ENCODE measurements at places on chromosomes 5 and 9.

GRCh38 chr9:122076117-122076516 is 17.0 kb downstream of the TTLL11 start:
- no peak for DNase-seq

DNA sequence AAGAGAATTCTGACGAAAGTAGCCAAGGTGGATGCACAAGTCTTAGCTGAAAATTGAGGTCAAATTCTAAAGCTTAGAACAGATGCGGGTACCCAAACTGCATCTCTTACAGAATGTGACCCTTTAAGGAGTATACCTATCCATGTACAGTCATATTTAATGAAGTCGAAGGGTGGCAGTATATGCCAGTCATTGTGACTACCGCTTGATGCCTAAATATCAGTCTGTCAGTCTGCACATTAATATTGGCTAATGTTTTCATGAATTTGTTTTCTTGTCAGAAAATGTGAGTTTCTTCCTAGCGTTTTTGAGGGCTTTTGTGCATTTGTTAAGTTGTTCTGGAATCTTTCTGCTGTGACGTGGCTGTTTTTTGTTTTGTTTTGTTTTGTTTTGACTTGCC is 264.5 kb upstream of the ELAVL2 start:
- no peak for DNase-seq

DNA sequence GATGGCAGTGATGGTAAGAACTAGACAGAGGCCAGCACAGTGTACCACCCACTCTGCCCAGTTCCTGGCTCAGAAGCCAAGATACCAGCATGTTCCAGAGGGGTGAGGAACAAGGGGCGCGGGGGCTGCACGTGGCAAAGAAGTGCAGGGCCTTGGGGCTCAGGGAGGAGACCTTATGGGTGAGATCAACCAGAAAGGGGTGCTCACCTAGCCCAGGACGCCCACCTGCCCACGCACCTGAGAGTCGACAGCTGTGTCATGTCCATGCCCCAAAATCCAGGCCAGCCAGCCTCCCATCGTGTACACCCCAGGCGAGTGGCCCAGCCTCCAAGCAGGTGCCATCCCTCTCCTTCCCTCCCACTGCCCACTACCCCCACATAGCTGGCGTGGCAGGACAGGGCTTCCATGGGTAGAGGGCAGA is 34.9 kb downstream of the BICD2 start:
- no peak for DNase-seq

DNA sequence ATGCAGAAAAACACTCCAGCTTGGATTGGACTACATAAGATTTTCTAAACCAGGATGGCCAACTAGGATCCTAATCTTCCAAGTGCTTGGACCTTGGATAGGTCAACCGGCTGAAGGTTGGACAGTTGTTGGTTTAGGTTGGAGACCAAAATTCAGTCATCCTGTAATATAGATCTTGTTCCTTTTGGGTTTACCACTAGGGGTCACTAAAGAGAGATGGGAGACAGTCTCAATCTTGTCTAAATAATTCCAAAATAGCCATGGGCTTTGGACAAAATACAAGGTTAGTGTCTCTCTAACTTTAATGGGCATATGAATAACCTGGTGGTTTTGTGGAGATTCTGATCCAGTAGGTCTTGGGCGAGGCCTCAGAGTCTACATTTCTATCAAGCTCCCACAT is 148.7 kb upstream of the ERCC6L2 start:
- DNase-seq = peak; percentile 53

DNA sequence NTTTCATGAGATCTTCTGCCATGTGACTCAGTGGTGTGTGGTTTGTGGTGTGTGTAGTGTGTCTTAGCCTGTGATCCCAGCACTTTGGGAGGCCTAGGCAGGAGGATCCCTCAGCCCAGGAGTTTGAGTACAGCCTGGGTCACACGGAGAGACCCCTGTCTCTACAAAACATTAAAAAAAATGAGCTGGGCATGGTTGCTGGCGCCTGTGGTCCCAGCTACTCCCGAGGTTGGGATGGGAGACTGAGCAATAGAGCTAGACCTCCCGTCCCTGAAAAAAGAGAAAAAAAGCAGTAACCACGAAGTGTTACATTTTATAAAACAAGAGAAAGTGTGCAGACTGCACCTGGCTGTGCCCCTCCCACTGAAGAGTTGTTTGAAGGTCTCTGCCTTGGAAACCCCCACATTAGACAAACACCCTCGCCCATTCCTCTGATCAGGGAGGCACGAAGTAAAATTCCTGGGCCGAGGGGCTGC is 21.2 kb upstream of the RNU6ATAC start:
- DNase-seq = no peak

GRCh38 chr5:113450462-113450861 is 15.7 kb upstream of the TSSK1B start:
- no peak for DNase-seq

GRCh38 chr5:143195491-143195890 is 208.0 kb downstream of the NR3C1 start:
- DNase-seq = no peak

- DNase-seq = no peak
Measured at GRCh38 chr5:149370878-149371277, 8.2 kb downstream of the IL17B start.

DNA sequence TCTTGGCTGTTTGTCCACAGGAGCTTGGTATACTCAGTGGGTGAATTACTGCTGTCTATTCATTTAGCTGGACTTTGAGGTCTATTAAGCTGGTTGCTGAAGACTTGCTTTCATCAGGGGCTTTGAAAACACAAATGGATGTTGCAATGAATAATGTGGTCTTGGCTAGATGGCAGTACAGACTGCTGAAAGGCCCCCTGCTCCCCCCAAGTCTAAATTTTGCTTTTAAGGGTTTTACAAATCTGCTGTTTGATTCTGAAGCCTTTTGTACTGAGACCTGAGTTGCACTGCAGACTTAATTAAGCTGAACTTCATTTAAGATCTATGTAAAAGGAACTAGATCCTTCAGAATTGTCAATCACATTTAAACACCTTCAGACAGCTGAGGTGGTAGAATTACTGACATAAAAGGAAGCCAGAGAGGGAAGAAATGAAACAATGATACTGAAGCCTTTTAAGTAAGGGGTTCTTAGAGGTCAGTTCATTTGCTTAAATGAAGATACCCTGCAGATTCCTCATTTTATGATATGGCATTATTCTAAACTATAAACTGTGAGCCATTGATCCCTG is 37.3 kb downstream of the KCTD16 start:
- no peak for DNase-seq

DNA sequence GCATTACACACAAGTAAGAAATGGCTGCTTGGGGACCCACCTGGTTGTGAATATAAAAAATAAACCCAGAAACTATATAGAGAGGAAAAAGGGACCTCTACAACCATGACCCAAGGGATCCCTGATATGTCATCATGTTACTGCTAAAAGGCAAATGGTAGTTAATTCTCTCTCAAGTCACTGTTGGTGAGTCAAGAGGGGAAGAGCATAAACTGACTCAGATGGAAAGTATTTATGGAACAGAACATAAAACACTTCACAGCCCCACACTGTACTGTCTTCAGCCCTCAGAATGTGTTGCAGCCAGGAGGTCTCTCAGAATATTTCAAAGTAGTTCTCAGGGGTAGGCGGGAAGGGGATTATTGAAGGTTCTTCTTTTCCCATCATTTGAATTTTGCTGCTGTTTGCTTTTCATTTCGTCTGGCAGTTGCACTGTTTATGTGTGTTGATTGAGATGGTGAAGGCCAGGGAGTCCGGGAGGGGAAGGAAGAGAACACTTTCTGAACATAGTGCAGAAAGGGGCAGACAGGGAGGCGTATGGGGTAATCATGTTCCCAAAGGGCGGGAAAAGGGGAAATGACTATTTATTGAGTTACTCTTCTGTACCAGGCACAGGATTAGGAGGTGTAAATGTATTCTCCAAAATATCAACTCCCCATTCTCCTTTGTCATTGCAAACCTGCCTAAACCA is 85.5 kb downstream of the TEK start:
- DNase-seq = peak; percentile 77

- DNase-seq = no peak
Measured at GRCh38 chr9:132589148-132590036, 7.0 kb downstream of the BARHL1 start.

DNA sequence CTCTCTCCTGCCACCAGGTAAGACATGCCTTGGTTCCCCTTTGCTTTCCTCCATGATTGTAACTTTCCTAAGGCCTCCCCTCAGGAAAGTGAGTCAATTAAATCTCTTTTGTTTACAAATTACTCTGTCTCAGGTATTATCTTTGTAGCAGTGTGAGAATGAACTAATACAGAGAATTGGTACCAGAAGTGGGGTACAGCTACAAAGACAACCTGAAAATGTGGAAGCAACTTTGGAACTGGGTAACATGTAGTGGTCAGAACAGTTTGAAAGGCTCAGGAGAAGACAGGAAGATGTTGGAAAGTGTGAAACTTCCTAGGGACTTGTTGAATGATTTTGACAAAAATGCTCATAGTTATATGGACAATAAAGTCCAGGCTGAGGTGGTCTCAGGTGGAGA is 97.2 kb downstream of the FAM170A start:
- no peak for DNase-seq

DNA sequence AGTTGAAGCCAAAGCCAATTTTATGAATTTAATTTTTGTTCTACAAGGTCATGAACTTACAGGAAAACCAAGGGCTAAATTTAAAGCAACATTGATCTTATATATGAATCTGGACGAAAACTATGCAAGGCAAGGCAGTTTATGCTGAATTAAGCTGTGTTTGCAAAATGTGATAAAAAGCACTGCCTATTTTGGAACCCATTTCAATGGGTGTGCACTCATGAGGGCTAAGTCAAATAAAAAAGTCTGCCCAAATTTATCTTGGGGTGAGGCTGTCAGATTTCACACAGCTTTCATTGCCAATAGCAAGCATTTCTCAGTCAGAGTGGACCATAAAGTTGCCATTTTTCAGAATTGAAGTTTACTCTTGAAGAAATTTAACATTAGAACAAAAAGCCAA is 199.9 kb downstream of the LURAP1L start:
- no peak for DNase-seq

DNA sequence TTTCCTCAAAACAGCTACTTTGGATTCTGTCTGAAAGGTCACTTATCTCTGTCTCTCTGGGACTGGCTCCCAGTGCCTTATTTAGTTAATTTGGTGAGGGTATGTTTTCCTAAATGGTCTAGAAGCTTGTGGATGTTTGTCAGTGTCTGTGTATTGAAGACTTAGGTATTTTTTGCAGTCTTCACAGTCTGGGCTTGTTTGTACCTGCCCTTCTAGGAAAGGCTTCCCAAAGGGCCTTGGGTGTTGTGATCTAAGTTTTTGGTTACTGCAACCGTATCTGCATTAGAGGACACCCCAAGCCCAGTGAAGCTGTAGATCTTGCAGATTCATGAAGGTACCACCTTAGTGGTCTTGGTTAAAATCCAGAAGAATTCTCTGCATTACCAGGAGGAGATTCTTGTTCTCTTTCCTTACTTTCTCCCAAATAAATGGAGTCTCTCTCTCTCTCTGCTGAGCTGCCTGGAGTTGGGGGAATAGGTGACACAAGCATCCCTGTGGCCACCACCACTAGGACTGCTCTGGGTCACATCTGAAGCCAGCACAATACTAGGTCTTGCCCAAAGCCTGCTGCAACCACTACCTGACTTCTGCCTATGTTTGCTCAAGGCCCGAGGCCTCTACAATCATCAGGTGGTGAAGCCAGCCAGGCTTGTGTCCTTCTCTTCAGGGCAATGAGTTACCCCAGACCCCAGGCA is 17.8 kb upstream of the CCNB1 start:
- DNase-seq = no peak

GRCh38 chr9:28317745-28318144 is 744.5 kb upstream of the C9orf72 start:
- DNase-seq = no peak

GRCh38 chr9:95077766-95078370 is 239.6 kb downstream of the FANCC start:
- no peak for DNase-seq

GRCh38 chr5:84059672-84060071 is 325.0 kb downstream of the EDIL3 start:
- DNase-seq = peak; percentile 5

DNA sequence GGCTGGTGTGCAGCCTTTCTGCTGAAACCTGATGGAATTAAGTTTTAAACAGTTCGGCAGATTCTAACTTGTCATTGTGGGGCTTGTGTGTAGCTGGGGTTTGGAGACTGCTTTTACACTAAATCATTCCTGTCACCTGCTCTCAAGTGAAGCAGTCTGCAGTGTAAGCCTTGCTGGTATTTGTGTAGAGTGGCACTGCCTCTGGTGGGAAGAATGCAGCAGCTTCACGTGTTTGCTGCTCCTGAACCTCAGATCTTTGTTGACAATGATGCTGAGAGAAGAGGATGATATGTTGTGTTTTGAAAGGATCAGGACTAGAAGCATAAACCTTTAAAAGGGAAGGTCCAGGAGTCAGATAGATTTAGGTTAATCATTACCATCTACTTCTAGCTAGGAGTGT is 88.1 kb downstream of the KDM4C start:
- DNase-seq = peak; percentile 55

DNA sequence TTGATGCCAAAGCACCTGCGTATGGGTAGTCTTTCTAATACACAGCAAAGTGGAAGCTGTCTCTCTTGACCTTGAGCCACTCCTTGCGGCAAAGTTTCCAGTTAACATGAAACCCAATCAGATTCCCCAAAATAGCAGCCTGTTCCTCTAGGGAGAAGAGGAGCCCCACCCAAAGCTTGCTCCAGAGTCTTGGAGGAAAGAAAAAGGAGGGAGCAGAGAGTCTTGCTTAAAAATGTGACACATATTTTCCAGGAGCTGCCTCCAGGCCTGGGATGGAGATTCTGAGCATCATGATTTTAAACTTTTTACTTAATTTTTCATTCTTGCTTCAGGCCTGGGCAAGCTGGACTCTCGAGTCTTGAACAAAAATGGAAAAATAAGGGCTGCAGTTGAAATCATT is 223.5 kb upstream of the TNC start:
- no peak for DNase-seq

DNA sequence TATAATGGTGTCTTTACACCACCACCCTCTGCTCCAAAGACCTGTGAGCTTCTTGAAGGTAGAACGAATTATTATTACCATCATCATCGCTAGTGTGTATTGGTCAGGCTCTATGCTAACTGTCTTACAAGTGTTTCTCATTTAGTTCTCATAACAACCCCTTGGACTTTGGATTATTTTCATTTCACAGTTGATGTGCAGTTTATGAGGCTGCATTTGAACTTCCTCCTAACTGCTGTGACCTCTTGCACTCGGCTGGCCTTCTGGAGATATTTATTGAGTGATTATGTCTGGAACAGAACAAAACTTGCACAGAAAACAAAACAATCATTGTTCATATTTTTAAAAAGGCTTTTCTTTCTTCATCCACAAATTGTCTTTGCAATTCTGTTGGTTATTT is 306.3 kb upstream of the SGCD start:
- DNase-seq = no peak

GRCh38 chr5:33504570-33504969 is 63.8 kb downstream of the TARS1 start:
- no peak for DNase-seq

- no peak for DNase-seq
Measured at GRCh38 chr9:124488641-124489210, 18.5 kb downstream of the NR5A1 start.

GRCh38 chr5:57727591-57727990 is 245.0 kb upstream of the ACTBL2 start:
- DNase-seq = no peak

GRCh38 chr5:143134269-143134668 is 269.2 kb downstream of the NR3C1 start:
- peak; percentile 23 for DNase-seq
